ENCODE measurements at places on chromosomes 13 and 19.

DNA sequence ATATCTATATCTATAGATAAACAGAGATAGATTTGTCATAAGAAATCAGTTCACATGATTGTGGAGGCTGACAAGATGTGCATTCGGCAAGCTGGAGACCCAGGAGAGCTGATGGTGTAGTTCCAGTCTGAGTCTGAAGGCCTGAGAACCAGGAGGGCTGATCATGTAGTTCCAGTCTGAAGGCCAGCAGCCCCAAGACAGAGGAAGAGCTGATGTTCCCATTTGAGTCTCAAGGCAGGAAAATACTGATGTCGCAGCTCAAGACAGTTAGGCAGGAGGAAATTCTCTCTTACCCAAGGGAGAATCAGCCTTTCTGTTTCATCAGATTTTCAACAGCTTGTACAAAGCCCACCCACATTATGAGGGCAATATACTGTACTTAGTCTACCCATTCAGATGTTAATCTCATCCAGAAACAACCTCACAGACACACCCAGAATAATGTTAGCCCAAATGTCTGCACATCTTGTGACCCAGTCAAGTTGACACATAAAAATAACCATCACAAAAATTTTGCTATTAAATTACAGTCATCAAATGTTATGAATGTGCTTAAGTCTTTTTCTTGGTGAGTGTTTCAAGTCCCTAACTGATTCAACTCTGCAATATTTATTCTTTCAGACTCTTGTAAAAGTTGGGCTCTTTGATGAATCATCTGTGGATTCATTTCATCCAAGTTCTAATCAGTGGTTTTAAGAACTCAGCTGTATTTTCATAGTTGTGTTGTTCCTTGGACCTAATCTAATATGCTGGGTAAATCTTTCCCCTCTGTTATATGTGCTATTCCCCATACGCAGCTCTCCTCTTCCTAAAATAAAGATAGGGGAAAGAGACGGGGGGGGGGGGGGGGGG lies 22.7 kb upstream of the LRCH1 start:
- DNase-seq: peak; percentile 55

- DNase-seq: no peak
Measured at GRCh38 chr13:38730332-38730731, 43.5 kb downstream of the FREM2 start.

DNA sequence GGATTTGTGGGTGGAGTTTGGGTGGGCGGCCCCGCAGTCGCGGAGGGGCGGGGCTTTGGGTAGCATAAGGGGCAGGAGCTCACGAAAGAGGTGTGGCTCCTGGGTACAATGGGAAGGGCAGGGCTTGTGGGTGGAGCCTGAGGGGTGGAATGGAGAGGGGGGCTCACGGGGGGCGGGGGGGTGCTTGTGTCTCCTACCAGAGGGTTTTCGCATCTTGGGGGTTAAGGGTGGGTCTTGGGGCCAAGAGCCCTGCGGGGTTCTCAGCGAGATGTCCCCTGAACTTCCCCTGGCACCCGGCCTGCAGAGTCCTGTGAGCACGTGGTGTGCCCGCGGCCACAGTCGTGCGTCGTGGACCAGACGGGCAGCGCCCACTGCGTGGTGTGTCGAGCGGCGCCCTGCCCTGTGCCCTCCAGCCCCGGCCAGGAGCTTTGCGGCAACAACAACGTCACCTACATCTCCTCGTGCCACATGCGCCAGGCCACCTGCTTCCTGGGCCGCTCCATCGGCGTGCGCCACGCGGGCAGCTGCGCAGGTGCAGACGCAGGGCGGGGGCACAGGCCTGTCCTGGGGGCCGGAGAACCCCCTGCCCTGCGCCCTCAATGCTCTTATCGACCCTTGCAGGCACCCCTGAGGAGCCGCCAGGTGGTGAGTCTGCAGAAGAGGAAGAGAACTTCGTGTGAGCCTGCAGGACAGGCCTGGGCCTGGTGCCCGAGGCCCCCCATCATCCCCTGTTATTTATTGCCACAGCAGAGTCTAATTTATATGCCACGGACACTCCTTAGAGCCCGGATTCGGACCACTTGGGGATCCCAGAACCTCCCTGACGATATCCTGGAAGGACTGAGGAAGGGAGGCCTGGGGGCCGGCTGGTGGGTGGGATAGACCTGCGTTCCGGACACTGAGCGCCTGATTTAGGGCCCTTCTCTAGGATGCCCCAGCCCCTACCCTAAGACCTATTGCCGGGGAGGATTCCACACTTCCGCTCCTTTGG lies 5.1 kb downstream of the FSTL3 start:
- DNase-seq: no peak

GRCh38 chr13:112242777-112243176 lies 133.4 kb upstream of the SPACA7 start:
- DNase-seq: no peak

GRCh38 chr13:77883328-77883727 lies 35.3 kb downstream of the EDNRB start:
- DNase-seq: no peak

GRCh38 chr19:28961772-28962500 lies 251.0 kb downstream of the UQCRFS1 start:
- DNase-seq: peak; percentile 48

GRCh38 chr13:108407495-108407894 lies 138.0 kb downstream of the TNFSF13B start:
- no peak for DNase-seq

GRCh38 chr19:55465460-55466240 lies 1.1 kb upstream of the C19orf85 start:
- no peak for DNase-seq

DNA sequence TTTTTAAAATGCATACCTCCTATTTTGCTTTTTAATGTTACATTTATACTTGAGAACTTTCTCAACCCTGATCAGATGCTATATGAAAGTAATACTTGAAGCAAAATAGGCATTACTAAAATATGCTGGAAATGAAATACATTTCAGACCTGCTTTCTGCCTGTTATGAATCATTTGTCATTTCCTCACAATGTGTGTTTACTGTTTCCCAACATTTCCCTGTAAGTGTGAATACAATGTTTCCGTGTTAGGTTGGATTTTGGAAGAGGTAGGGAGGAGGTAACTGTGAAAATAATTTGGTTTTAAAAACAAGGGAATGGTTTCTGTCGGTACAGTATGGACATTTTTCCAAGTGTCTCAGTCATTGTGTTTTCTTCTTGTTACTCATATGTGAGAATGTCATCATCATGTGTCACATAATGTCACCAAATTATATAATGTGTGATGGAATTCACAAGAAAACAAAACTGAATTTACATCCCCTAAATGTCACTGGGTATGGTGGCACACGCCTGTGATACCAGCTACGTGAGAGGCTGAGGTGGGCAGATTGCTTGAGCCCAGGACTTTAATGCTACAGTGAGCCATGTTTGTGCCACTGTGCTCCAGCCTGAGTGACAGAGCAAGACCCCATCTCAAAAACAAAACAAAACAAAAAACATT lies 43.0 kb downstream of the ZAR1L start:
- peak; percentile 10 for DNase-seq

DNA sequence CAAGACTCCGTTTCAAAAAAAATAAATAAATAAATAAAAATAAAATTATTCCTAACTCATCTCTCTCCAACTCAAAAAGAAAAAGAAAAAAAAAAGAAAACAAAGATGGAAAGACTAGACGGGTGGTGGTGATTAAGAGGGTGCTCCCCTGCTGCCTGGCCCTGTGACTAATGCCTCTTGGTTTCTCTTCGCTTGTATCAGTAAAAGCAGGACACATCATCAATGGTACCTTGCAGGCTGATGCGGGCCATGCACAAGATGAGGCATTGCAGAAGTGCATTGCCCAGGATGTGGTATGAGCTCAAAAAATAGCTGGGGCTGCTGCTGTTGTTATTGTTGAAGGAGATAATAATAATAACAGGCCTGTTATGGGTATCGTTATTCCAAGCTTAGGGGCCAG lies 14.6 kb downstream of the ACER1 start:
- DNase-seq: peak; percentile 31

DNA sequence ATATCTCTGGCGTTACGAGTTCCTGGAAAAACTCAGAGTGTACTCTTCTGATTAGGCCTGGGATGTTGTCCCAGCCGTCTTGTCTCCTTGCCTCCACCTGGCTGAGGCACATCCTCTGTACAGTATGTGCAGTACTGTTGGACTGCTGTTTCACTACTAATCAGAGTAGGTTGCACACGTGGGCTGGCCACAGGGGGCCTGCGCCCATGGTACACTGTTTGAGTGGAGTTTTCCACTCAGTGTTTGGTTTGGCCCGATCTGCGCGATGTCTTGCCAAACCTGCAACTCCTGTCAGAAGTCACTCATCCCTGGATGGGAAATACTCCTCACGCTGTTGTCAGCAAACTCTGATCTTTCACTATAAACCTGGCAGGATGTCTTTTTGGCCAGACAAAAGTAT lies 189.6 kb upstream of the CSNK1A1L start:
- DNase-seq: peak; percentile 64

- no peak for DNase-seq
Measured at GRCh38 chr19:1065606-1066109, 1.3 kb upstream of the ARHGAP45 start.

GRCh38 chr13:20132052-20132634 lies 28.7 kb downstream of the GJA3 start:
- DNase-seq: no peak

DNA sequence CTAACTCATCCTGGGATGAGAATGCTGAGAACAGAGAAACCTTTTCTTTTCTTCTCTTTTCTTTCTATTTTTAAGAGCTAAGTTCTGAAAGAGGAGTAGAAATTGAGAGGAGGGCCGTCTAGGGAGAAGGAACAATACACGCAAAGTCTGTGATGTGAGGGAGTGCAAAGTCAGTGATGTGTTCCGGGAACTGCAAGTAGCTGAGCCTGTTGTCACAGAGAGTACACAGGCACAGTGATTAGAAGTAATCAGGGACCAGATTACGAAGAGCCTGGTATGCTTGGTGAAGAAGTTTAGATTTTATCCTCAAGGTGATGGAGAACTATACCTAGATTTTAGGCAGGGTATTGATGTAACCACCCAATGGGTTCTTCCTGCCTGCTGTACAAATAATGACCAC lies 32.0 kb upstream of the CXCL17 start:
- DNase-seq: no peak

DNA sequence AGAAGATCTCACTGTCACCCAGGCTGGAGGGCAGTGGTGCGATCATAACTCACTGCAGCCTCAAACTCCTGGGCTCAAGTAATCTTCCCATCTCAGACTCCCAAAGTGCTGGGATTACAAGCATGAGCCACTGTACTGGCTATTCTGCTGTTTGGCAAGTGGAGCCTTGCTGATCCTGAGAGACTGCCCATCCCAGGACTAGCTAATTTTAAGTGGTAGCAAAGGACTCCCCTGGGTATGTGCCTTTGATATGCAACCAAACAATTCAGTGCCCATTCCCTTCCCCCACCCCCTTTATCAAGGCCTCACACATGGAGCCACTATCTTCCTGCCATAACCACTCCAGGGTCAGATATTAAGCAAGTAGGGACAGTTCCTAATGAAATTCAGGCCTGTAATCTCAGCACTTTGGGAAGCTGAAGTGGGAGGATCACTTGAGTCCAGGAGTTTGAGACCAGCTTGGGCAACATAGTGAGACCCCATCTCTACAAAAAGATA lies 17.0 kb upstream of the ZNF460 start:
- DNase-seq: no peak

DNA sequence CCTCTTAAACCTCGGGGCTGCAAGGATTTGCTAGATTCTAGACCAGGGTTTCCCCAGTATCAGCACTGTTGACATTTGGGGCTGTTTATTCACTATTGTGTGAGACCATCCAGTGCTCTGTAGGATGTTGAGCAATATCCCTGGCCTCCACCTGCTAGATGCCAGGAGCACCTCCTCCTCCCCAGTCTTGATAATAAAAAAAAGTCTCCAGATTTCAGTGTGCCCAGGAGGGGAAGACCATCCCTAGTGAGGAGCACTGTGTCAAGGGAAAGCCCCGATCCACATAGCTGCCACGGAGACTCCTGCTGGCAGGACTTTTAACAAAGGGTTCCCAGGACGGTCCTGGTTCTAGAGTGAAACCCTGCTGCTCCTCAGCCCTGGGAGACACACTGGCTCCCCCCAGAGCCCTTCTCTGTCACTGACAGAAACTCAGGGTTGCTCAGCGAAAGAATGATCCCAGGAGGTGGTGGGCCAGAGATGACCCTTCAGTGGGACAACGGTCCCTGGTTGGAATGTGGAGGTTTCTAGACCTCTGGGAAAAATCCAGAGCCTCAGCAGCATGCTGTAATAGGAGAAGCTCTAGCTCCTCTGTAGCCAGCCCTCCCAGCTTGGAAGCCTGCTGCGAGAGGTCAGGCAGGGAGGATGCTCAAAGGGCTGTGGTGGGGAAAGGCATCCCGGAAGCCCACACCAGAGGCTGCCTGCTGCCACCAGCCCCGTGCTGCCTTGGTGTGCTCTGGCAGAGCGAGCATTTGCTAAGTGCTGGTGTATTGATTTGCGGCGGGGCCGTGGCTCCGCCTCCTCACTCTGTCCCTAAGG lies 20.3 kb downstream of the LYL1 start:
- DNase-seq: peak; percentile 55

DNA sequence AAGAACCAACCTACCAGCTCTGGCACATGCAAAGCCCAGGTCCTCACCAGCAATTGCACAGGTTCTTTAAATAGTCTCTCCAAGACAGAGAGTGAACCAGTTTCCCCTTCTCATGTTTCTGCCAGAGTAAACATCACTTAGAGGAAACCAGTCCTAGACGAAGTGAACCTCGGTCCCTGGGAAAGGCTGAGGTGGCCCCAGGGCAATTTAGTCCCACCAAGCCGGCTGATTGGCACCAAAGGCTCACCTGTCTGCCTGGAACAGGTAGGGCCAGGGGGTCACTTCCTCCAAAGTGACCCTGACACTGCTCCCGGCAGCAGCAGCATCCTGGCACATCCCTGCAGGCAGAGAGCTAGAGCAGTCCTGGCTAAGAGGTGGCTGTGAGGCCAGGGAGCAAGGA lies 122.9 kb upstream of the ZNF507 start:
- no peak for DNase-seq

- DNase-seq: peak; percentile 79
Measured at GRCh38 chr19:49148784-49149651, 6.2 kb downstream of the HRC start.

DNA sequence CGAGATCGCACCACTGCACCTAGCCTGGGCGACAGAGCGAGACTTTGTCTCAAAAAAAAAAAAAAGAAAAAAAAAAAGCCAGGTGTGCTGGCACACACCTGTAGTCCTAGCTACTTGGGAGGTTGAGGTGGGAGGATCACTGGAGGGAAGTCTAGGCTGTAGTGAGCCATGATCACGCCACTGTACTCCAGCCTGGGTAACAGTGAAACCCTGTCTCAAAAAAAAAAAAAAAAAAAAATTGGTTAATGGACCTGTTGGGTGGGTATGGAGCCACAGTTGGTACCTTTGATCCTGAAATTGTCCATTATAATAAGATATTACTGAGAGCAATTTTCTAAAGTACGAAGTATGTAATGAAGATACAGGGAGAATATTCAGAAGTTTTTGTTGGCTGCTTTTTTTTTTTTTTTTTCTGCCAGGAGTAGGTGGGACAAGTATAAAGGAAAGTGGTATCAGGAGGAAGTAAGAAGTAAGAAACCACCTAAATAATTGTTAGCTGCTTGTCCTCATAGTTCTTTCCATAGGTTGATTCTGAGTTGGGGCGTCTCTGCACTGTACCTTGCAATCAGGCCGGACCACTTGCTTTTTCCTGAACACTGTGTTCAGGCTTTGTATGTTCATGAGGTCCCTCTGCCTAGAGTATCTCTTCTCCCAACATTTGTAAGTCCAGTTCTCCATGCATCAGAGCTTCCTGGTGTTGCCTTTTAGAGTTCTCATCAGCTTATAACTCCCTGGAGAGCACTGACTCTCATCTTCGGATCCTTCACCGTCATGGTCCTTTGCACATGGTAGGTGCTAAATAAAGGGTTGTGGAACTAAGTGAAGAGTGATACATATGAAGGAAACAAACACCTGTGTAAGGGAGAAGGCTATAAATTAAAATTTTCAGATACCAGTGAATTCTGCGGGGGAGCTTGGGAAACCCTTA lies 31.7 kb downstream of the ARHGAP35 start:
- no peak for DNase-seq
